ENCODE measurements at places on chromosomes 1 and 21. TPM values are rescaled to one million over a fixed set of nuclear protein-coding genes. Genes with fewer than 3 reads are reported as not detected.

GRCh38 chr1:64828829-64829228 lies 84.0 kb downstream of the RAVER2 start:
- H3K27me3 ChIP-seq: no peaks in the 10 kb centered on the region
- H3K4me1 ChIP-seq: no peaks in the 10 kb centered on the region
- no peak overlapping the region for H3K27ac ChIP-seq

DNA sequence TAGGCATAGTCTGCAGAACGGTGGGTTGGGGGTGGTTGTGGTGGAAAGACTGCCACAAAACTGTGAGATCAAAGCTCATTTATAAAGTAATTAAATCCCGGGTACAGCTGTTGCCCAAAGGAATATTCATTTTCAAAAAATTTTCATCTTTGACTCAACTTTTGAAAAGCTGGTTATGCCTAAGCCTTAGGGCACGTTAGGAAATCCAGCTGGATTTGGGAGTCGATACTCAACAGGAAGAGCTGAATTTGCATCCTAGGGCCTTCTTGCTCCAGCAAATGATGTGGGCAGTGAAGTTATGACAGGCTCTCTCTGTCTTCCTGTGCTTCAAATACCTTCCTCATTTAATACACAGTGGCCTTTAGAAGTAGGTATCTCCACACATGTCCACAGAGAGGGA lies 31.7 kb downstream of the ZP4 start:
- no peak overlapping the region for H3K27ac ChIP-seq
- H3K36me3 ChIP-seq: no peaks in the 10 kb centered on the region
- H3K27me3 ChIP-seq: no peaks in the 10 kb centered on the region
- no peaks in the 10 kb centered on the region for H3K4me1 ChIP-seq

DNA sequence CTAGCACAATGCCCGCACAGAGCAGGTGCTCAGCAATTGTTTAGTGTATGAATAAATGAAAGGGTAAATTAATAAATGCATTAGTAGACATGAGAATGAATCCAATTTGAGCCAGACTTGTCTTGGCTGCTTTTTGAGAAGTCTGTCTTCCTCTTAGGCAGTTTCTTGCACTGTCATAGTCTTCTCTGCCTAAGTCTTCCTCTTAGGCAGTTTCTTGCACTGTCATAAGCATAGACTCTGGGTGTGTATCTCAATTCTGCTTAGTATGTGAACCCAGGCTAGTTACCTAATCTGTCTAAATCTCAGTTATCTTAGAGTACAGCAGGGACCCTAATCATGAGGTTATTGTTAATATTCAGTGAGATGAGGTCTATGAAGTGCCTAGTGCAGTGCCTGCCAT lies 27.2 kb downstream of the NHLH2 start:
- H3K36me3 ChIP-seq: no peaks in the 10 kb centered on the region
- DNase-seq: no peak

GRCh38 chr21:38848187-38848609 lies 42.5 kb downstream of the ETS2 start:
- H3K4me3 ChIP-seq: no peak overlapping the region
- H3K27me3 ChIP-seq: no peaks in the 10 kb centered on the region
- peak; percentile 41 for DNase-seq
- no peaks in the 10 kb centered on the region for H3K36me3 ChIP-seq

GRCh38 chr1:212862111-212862690 lies 4.1 kb downstream of the FLVCR1 start:
- no peak overlapping the region for H3K27ac ChIP-seq
- H3K4me1 ChIP-seq: peaks cover 7% of the 10 kb centered on the region
- H3K36me3 ChIP-seq: no peaks in the 10 kb centered on the region
- no peaks in the 10 kb centered on the region for H3K27me3 ChIP-seq

DNA sequence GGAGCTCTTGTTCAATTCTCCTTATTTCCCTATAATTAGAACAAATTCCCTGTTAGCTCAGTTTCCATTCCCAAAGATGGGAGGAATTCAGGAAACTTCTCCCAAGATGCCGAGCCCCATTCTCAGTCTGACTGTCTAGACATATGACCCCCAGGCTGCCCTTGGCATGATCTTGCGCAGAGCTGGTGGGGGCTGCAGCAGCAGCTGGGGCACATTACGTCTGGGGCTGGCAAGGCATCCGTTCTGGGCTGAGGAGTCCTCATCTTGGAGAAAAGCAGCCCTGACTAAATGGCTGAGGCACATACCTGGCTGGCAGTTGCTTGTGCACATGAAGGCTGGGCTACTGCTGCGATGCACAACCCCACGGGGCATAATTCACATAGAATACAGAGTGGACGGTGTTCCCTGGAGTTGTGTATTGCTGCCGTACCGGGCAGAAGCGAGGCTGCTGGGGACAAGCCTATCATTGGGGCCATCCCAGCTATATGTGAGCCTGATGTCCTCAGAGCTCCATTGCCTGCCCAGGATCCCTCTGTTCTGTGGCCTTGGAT lies 36.4 kb upstream of the TRABD2B start:
- no peaks in the 10 kb centered on the region for H3K4me1 ChIP-seq
- H3K27ac ChIP-seq: no peak overlapping the region
- no peaks in the 10 kb centered on the region for H3K27me3 ChIP-seq

DNA sequence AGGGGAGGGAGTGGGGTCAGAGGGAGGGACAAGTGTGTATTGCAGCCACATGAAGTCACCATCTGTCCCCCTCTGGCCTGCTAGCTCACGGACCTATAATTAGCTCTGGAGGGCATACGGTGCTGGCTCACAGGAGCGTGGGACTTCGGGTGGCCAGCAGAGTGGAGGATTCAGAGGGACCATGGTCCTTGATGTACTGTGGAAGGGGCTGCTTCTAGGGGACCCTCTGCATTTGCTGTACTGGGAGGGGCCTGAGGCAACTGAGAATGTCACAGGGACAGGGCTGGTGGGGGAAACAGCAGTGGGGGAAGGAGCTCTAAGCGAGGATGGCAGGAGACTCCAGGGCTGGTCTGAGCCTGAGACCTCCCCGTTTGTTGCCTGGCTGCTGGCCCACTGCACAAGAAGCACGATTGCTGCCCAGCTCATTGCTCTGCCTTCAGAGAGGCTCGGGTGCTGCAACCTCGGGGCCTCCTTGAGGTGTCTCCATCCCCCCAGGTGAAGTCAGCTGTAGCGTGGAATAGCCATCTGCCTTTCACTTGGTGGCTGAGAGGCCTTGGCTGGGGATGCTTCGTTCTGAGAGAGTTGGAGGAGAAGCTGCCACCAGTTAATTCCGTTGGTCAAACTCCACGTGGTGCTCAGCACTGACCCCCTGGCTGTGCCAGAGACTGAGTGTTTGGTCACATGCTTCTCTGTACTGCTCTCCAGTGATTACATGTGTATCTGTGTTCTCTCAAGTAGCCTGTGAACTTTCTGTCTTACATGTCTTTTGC lies 2.7 kb downstream of the PPFIA4 start:
- no peaks in the 10 kb centered on the region for H3K36me3 ChIP-seq
- peak; percentile 17 for DNase-seq
- no peaks in the 10 kb centered on the region for H3K27me3 ChIP-seq
- peaks cover 8% of the 10 kb centered on the region for H3K4me1 ChIP-seq
- no peak overlapping the region for H3K4me3 ChIP-seq

AMPD1 gene
- not detected for total RNA-seq

PCNX2 gene
- 19.3 TPM for total RNA-seq

KCNC4 gene
- total RNA-seq: 8.2 TPM

PRAMEF9 gene
- not detected for total RNA-seq

KCNJ9 gene
- total RNA-seq: not detected

Data from ovary (tissue), 10 donors.